ENCODE measurements at places on chromosomes 5 and 9.

- no peak for DNase-seq
These were observed 34.7 kb upstream of the MYO10 start for GRCh38 chr5:16970826-16971225.

DNA sequence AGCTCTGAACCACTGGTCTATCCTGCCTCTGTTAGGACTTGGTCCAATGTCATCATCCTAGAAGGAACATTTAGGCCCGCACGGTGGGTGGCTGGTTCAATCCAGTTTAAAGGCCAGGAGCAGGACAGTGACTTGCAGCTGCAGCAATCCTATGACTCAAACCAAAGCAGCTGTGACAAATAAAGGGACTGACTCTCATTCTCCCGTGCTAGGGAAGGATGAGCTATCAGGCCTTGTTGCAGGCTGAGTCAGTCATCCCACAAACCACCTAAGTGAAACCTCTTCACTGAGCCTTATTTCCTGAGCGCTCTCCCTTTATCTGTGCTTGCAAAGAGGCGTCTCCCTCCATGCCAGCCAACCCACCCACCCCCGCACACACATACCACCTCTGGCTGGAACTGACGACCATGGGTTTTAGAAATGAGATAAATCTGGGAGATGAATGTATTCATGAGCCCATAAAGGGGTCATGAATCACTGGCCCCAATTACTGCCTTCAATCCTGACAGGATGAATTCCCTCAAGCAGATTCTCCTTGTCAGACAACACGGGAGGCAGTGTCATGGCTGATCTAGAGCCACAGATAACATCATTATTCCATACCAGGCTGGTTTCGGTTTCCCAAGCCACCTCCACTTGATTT, 93.4 kb downstream of the KCNIP1 start:
- DNase-seq = no peak

- no peak for DNase-seq
These were observed 300.5 kb downstream of the ARL15 start for GRCh38 chr5:54009828-54010227.

DNA sequence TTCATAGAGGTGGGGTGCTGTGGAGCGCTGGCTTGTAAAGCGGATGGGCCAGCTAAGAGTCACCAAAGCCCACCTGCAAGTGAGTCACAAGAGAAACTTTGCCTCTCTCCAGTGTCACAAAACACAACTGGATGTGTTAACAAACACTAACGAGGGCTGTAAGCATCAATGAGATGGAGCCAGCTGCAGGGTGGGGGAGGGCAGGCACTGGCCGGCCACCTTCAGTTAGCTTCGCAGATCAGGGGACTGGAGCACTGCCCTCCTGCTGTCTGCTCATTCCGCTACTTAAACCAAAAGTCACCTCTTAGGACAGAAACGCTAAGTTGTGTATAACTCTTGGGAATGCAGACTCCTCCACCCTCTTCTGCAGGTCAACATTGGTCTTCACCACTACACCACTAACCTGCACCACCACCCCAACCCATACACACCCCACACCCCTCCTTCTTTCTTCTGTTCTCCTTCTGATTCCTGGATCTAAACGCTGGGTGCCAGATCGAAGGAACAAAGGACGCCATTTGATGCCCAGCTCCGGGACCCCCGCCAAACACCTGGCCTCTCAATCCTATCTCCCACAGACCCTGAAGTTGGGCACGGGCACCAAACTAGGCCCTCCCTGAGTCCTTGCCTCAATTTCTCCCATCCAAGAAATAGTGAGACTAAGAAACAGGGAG, 2.1 kb downstream of the ARSI start:
- DNase-seq = no peak

- DNase-seq = no peak
These were observed 36.4 kb upstream of the CPEB4 start for GRCh38 chr5:173851595-173852243.

- DNase-seq = no peak
These were observed 33.6 kb upstream of the FBP1 start for GRCh38 chr9:94672811-94673487.

- no peak for DNase-seq
These were observed 16.4 kb upstream of the ZBTB34 start for GRCh38 chr9:126844085-126844484.

- DNase-seq = no peak
These were observed 125.3 kb upstream of the DAPK1 start for GRCh38 chr9:87372356-87372851.

GRCh38 chr9:2199999-2200796, 185.1 kb downstream of the SMARCA2 start:
- no peak for DNase-seq

DNA sequence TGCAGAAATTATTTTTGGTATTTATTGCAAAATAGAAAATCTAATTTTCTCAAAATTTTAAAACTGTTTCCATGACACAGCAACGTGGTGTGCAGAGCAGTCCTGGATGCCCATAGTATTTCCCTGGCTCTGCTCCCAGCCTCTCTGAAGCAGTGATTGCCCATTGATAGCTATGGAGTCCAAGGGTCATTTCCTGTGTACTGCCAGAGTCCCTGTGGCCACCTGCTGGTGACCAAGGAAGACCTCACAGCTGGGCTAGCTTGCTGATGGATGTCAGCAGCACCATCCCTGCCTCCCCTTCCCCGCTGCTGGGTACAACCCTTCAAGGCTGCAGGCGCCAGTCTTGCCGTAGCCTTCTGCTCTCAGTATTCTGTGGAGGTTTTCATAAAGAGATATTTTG, 184.1 kb downstream of the DIRAS2 start:
- DNase-seq = no peak

DNA sequence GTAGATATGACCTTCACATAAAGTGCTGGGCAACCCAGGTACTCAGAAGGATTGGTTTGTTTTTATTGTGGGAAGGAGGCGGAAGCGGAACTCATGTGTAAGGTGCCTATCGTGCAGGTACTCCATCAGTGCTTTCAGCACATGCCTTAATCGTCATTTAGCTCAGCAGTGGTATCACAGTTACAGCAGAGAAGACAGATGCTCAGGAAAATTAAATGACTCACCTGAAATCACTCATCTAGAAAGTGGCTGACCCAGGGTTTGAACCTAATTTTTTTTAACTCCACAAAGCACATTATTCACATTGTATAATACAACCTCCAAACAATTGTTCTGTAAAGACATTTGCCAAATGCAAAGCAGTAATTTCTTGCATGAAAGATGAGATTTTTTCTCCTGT, 2.2 kb downstream of the C5orf46 start:
- DNase-seq = no peak

DNA sequence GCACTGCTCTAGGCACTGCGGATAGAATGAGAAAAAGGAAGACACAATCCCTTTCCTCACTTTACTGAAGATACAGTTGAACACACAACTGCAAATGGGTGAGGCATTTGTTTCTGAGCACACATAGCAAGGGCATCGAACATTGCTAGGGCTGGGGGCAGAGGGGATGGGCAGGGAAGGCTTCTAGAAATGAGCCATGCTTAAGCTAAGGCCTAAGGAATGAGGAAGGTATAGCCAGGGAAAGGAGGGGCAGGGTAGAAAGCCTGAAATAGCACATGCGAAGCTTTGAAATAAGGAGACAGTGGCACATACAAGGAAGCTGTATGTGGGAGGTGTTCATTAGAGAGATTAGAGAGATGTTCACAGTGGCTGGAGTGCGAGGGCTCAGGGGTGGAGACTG, 92.7 kb downstream of the KIF4B start:
- no peak for DNase-seq

- no peak for DNase-seq
These were observed 241.5 kb downstream of the NR3C1 start for GRCh38 chr5:143161885-143162540.

- no peak for DNase-seq
These were observed 21.5 kb upstream of the SLC6A3 start for GRCh38 chr5:1466631-1467265.

DNA sequence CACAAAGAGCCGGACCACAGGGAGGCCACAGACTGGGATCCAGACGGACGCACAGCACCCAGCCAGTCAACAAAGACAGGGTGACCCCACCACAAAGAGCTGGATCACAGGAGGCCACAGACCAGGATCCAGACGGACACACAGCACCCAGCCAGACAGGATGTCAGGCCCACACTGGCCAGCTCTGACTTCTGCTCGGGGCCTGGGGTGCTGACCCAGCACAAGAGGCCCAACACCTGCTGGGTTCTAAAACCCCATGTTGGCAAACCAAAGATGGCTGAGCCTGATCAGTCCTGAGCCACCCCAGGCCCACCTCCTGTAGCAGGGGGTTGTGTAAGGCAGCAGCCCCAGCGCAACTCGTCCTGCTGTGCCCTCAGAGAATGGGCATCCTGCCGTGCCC, 5.2 kb upstream of the DPH7 start:
- DNase-seq = no peak

DNA sequence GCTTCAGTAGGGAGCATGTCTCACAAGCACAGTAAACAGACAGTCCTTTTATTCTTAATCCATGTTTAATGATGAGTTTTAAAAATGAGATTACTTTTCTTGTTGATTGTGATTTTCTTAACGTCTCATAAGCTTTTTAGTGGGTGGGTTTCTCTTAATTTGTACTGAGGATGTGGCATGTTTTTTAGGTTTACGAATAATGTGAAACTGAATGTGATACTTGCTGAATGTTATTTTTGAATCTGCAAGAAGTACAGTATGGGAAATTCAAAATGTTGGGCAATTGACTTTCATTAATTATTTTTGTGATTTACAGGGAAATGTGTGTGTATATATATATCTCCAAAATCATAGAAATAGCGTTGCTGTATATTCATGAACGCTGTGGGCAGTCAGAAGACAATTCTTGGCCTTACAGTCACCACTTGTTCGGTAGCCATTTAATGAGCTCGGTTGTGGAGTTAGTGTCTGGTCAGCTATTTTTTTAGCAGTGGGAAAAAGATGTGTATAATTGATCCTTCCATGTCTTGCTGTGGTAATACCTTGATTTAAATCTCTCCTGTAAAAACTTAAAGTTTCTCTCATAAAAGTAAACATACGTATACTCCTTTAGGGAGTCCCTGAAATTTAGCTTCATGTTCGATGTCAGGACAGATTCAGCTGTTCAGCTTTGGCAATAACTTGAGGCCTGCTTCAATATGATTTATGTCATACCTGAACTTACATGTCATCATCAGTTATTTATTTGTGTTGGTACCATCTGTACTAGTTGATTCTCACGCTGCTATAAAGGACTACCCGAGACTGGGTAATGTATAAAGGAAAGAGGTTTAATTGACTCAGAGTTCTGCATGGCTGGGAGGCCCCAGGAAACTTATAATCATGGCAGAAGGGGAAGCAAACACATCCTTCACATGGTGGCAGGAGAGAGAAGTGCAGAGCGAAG, 15.0 kb downstream of the ICE1 start:
- DNase-seq = no peak

GRCh38 chr9:16029046-16029615, 476.3 kb downstream of the CCDC171 start:
- no peak for DNase-seq

GRCh38 chr5:141855265-141856036, 22.8 kb downstream of the PCDH1 start:
- DNase-seq = no peak

DNA sequence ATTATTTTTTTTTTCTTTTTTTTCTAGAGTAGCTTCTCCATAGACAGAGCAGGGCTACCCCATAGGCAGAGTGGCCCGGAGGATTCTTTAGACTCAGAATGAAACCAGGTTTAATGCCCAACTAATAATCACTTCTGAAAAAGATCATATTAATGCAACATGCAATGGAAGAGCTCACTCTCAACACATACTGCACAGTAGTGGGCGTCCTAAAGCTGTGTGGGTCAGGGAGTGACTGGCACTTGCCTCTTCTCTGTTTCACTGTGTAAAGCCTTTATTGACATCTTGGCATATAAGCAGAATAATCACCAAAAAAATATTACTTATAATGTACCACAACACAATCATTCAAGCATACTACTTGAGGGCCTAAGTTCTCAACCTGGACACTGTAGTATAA, 11.1 kb downstream of the PWWP2A start:
- DNase-seq = no peak

DNA sequence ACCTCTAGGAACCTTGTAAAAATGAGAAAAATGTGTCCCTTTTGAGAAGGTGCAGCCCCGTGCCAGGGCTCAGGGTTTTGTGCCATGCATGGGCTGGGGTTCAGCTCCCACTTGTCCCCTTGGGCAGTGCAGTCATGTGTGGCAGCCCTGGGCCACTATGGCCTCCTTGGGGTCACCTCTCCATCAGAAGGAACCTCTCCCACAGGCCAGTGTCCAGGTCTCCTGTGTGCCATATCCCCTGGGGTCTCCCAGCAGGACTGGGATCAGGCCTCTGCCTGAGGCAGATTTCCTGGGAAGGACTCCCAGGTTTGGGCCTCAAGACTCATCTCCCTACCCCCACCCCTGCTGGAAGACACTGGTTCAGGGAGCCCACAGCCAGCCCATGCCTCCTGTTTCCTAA, 189.1 kb downstream of the PAX5 start:
- DNase-seq = no peak

GRCh38 chr9:97638666-97639065, 5.0 kb downstream of the NCBP1 start:
- no peak for DNase-seq

DNA sequence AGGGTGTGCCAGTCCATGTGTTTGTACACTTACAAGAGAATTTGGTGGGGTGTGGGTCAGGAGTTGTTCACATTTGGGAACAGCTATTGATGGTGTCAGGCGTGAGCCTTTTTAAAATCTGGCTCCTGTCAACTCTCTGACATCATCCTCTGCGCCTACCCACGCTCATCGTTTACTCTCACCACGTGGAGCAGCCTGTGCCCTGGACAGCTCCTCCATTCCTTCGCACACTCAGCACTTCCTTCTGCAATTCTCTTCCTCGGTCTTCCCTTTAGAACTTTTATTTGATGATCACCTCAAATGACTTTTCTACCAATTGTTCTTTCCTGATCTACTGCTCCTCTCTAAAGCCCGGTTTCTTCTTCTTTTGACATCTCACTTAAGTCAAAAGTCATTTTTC, 42.1 kb upstream of the GNAQ start:
- DNase-seq = no peak

DNA sequence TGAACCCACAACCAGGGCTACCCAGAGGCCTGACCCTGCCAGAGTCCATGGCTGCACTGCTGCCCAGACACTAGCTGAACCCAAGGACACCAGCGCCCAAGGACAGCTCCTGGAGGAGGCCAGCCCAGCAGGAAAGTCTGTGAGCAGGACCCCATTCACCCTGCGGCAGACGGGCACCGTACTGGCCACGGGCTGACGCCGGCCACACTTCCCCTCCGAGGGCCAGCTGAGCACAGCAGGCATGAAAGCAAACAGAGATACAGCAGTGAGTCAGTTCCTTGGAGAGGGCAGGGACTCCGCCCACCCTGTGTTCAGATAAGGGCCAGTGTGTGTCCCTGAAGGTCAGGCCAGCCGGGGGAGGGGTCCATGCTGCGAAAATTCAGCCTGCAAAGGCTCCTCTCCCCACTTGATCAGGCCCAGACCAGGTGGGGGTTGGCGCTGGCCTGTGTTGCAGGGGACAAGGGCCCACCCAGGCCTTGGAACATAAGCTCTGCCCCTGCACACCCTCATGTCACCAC, 3.2 kb downstream of the RNF208 start:
- DNase-seq = no peak

- no peak for DNase-seq
These were observed 96.3 kb upstream of the MEF2C start for GRCh38 chr5:88979244-88979643.
